ENCODE measurements at places on chromosomes 1 and 21.
A peak's percentile ranks its signal among the peaks of the same experiment; 100 is the strongest.

DNA sequence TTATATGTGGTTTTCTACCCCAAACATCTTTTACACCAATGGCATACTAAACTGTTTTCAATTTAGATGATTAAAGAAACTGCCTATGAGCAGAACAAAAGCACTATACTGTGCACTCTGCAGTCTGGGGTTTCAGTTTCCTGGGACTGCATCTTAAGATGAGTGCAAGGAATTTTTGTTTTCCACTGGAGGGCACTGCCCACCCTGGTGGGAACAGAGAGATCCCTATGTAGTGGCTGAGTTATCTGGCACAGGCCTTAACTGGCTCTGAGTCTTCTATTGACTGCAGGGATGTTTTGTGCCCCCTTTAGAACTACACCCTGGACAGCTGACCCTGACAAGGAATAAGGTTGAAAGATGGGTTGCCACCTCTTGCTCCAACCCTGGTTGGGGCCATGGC is 12.0 kb downstream of the PROK1 start:
- H3K36me3 ChIP-seq, result no peaks in the 10 kb centered on the region
- H3K4me1 ChIP-seq, result no peaks in the 10 kb centered on the region
- no peaks in the 10 kb centered on the region for H3K27me3 ChIP-seq
- DNase-seq, result no peak
- H3K4me3 ChIP-seq, result no peak overlapping the region

- H3K36me3 ChIP-seq, result peaks cover 79% of the 10 kb centered on the region
- no peaks in the 10 kb centered on the region for H3K27me3 ChIP-seq
- no peak overlapping the region for H3K27ac ChIP-seq
- DNase-seq, result peak; percentile 38
These were observed 7.4 kb downstream of the WDR77 start for GRCh38 chr1:111441573-111442192.

GRCh38 chr1:153928245-153928644 is 5.5 kb upstream of the GATAD2B start:
- no peaks in the 10 kb centered on the region for H3K27me3 ChIP-seq
- peaks cover 6% of the 10 kb centered on the region for H3K4me1 ChIP-seq
- no peak for DNase-seq
- H3K4me3 ChIP-seq, result no peak overlapping the region

DNA sequence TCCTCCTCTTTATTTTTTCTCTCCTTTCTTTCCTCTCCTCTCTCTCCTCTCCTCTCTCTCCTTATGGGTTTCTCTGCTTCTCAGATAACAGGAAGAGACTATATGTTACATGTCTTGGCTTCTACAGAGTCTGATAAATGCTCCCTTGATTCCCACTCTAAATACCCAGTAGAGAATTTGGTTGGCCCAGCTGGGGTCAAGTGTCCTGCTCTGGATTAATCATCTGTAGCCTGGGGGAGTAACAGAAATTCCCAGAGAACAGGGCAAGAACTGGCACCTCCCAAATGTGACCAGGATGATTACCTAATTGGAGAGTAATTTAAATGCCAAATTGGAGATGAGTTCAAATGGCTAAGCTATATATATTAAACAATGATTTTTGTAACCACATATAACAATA is 146.1 kb upstream of the LMO4 start:
- no peak overlapping the region for H3K4me3 ChIP-seq
- no peaks in the 10 kb centered on the region for H3K4me1 ChIP-seq
- no peak for DNase-seq
- H3K27me3 ChIP-seq, result peaks cover 38% of the 10 kb centered on the region
- H3K36me3 ChIP-seq, result no peaks in the 10 kb centered on the region
- no peak overlapping the region for H3K27ac ChIP-seq

DNA sequence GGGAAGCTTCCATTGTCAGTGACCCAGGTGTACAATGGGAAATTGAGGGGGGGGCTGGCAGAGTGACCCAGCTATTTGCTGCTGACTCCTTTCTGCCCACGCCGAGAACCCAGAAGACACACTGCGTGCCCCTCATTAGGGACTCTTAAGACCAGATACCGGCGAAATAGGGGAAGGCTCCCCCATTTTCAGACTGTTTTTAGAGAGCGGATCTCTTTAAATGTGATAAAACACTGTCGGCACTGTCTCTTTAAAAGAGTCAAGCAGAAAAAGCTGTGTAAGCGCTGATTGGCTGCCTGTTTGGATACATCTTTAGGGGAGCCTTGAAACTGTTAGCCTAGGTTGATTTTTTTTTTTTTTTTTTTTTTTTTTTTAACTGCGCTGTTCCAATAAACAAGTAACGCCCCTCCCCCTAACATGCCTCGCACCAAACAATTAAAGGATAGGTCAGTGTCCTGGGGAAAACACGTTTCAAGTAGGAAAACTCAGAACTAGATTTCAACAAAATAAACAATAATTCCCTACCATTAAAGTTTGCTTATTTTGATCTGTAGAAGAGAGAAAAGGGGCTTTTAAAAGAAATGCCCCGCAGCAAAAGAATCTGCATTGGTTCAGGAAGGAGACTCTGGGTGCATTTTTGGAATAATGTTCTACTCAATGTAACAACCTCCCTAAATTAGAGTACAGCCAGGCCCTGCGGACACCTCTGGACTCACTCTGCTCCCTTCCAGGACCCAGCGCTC is 1.4 kb upstream of the SSBP3 start:
- H3K36me3 ChIP-seq, result peaks cover 22% of the 10 kb centered on the region
- DNase-seq, result peak; percentile 60
- peak overlapping the region; percentile 94 for H3K27ac ChIP-seq
- H3K4me1 ChIP-seq, result peaks cover 51% of the 10 kb centered on the region
- peak overlapping the region; percentile 90 for H3K4me3 ChIP-seq

DNA sequence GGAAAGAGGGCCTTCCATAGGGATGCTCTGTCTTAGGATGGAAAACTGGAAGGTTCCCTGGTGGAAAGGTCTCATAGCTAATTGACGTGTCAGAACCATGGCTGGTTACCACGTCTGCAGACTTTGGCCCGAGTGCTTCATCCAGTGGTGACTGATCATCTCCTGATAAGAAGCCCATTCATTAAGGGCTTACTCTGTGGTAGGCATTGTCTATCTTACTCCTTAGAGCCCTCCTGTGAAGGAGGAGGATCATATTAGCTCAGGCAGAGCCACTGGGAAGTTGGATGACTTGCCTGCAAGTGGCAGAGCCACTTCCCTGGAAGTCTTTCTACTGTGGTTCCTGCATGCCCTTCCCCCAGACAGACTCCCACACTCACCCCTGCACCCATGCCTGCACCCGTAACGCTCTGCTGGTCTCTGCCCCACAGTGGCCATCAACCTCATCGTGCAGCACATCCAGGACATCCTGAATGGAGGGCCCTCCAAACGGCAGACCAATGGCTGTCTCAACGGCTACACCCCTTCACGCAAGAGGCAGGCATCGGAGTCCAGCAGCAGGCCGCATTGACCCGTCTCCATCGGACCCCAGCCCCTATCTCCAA is 79.9 kb downstream of the UCK2 start:
- H3K4me1 ChIP-seq, result peaks cover 3% of the 10 kb centered on the region
- DNase-seq, result no peak
- H3K36me3 ChIP-seq, result peaks cover 49% of the 10 kb centered on the region
- H3K4me3 ChIP-seq, result no peak overlapping the region

GRCh38 chr1:210700511-210700910 is 371.8 kb downstream of the HHAT start:
- H3K4me3 ChIP-seq, result no peak overlapping the region
- peaks cover 33% of the 10 kb centered on the region for H3K27me3 ChIP-seq
- no peak for DNase-seq
- H3K4me1 ChIP-seq, result peaks cover 12% of the 10 kb centered on the region
- H3K27ac ChIP-seq, result no peak overlapping the region
- no peaks in the 10 kb centered on the region for H3K36me3 ChIP-seq

DNA sequence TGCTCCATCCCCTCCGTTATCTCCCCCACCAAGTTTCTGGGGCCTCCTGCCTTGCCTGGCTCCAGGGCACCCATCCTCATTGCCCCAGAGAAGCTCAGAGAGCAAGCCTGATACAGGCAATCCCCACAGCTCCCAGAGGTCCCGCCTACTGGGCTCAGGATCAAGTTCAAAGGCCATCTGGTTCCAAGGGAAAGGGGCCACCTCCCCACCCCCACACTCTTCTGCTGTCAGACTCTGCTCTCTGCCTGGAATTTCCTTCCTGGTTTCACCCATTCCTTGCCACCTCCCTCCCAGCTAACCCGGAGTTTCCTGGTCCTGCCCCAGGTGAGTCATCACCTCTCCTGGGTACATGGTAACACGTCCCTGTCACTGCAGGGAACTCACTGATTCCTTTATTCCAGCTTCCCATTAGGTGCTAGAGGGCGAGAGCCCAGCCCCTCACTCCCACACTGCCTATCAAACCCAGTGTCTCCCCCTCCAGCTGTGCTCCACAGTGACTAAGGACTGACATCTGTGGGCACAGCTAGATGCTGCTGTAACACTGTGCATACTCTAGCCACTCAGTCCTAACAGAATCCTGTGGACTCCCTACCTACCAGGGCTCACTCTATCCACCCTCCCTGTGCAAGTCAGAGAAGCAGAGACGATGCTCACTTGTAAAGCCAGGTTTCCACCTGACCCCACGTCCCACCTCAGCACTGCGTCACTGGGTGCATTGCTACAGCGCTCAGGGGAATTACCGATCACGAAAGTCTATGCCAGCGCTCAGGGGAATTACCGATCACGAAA is 21.8 kb downstream of the RSPH1 start:
- DNase-seq, result no peak
- H3K4me1 ChIP-seq, result no peaks in the 10 kb centered on the region
- no peaks in the 10 kb centered on the region for H3K27me3 ChIP-seq
- H3K27ac ChIP-seq, result no peak overlapping the region

DNA sequence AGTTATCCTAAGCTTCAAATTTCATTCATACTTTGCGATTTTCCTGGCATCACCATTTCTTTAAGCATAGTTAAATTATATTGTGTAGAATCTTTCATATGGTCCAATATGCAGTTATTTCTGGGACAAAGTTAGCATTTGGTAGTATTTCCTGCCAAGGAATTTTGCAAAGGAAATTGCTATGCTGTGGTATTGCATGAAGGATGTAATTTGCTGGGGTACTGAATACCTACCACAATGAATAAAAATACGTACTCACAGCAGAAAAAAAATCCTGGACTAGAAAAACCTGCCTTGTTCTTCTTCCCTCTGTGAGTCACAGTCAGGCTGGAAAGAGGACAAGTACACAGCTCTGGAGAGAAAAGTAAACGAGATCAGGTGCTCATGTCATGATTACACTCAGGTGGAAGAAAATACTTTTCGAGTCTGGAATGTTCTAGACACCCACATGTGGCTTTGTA is 241.2 kb downstream of the PTBP2 start:
- no peak overlapping the region for H3K4me3 ChIP-seq
- peaks cover 3% of the 10 kb centered on the region for H3K27me3 ChIP-seq
- DNase-seq, result no peak

- peaks cover 74% of the 10 kb centered on the region for H3K27me3 ChIP-seq
- H3K27ac ChIP-seq, result no peak overlapping the region
- DNase-seq, result no peak
These were observed 164.8 kb downstream of the TNFSF18 start for GRCh38 chr1:172885971-172886370.

- no peaks in the 10 kb centered on the region for H3K27me3 ChIP-seq
- DNase-seq, result no peak
- peak overlapping the region; percentile 96 for H3K27ac ChIP-seq
- peaks cover 57% of the 10 kb centered on the region for H3K36me3 ChIP-seq
These were observed 738 bp downstream of the GNPAT start for GRCh38 chr1:231241750-231242149.
